ENCODE measurements at places on chromosomes 16 and 17.

DNA sequence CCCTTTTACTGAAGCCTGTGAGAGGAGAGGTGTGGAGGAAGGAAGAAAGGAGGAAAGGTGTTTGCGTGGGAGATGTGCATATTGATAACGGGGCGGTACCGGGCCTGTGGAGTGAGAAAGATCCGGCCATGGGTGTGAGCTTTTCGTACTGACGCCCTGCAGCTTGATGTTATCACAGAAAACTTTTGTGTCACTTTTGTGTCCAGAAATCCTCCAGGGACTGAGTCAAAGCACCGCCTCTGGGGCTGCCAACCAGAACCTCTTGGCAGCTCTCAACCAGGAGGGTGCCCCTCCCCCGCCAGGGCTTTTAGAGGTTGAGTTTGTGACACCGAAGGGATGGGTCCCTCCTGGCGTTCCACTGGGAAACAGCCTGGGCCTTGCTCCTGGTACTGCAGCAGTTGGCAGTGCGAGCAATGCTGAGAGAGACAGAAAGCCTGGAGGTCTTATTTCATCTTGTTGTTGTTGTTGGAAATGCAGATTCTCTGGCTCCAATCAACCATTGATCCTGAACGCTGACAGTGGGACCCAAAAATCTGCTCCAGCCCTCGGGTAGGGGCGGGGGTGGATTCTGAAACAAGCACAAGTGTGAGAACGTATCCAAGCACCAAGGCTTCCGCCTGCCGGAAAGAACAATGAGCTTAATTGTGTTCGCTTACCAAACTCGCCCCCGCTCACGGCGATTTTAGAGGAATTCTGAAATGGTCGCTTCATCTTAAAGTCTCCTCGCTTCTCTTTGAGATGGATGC is 65.0 kb downstream of the CRISPLD2 start:
- peak; percentile 62 for DNase-seq

DNA sequence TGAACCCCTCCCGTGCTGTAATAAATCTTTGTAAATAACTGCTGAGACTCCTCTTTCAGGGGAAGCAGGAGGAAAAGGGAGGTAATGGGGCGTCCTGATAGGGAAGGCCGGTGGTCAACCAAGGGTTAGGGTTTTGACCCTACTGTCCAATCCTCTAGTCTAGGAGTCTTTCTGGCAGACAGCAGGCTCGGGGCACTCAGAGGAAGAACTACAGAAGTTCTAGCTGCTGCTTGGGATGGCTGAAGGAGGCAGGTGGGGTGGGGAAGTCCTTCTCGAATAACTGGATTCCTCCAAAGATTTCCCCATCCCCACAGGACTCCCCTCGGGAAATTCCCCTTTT is 387 bp upstream of the STARD3 start:
- no peak for DNase-seq

DNA sequence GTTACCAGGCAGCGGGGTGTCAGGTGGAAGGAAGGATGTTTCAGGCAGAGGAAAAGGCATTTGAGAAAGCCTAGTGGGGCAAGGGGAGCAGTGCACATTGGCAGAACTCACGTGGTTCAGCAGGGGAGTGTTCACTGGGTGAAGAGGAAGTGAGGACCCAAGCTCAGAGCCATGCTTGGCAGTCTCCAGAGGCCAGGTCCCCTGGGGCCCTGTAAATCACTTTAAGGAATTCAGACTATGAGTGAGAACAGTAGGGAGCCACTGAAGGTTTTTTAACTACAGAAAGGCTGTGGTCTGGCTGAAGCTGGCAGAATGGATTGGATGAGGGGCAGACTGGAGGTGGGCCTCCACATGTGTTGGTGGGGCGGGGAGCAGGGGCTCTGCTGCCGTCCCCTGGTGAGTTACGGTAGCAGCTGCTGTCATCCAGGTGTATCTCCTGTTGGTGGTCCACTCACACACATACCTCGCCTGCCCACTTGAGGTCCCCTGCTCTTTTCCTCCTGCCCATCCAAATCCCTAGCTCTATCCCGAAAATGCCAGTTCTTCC is 5.1 kb downstream of the CLEC16A start:
- peak; percentile 63 for DNase-seq

DNA sequence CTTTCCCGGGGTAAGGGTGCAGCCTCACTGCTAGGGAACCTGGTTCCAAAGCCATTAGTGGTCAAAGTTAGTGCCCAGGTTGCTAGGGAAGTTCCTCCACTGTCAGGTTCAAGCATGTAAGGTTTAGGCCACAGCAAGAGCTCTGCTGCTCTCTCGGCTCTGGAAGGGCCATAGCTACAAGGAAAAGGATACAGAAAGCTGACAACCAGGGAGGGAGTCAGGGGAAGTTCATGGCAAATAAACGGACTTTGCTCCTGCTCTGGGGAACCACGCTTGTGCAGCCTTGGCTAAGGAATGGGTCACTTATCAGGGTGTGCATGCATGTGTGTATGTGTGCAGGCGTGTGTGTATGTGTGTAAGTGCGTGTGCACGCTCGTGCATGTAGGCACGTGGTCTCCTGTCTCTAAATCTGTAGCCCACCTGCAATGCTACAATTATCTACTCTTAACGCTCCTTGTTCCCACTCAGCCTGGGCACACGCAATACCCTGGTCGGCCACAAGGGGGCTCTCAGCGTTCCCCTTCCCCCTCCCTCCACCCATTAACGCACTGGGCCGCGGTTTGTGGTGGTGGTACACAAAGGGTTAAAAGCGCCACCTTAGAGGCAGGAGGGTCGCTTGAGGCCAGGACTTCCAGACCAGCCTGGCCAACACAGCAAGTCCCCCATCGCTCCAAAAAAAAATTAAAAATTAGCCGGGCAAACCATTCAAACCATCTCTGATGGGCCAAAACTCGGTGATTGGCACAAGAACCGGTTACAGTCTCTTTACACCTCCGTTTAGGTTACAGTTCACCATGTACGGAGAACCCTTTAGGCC is 48.4 kb upstream of the KDM8 start:
- peak; percentile 95 for DNase-seq

DNA sequence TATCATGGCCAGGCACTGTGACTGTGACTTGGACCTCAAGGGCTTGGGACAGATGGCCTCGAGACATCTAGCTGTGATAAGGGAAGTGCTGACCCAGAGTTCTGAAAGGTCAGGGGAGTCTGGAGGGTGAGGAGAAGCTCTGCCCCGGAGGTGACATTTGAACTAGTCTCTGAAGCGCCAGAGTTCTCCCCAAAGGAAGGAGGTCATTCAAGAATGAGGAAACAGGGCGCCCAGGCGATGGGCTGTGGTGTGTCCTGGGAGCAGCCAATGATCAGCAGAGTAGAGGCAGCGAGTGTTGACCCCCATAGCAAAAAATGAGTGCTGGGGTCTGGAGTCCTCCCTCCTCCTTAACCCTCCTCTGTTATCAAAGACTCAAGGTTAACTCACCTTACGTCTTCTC is 4.9 kb downstream of the STARD3 start:
- no peak for DNase-seq

- no peak for DNase-seq
Observed at GRCh38 chr16:23673971-23674614, 4.6 kb upstream of the PLK1 start.

GRCh38 chr16:47519996-47520679 is 59.0 kb downstream of the PHKB start:
- DNase-seq = no peak

- DNase-seq = no peak
Observed at GRCh38 chr16:1666316-1666715, 11.8 kb upstream of the JPT2 start.

GRCh38 chr17:82839617-82840292 is at the start of gene ZNF750:
ZNF750 (minus strand) TSS chr17:82840022; CDS start chr17:82832454, 7,568 bp downstream.
- DNase-seq = no peak

DNA sequence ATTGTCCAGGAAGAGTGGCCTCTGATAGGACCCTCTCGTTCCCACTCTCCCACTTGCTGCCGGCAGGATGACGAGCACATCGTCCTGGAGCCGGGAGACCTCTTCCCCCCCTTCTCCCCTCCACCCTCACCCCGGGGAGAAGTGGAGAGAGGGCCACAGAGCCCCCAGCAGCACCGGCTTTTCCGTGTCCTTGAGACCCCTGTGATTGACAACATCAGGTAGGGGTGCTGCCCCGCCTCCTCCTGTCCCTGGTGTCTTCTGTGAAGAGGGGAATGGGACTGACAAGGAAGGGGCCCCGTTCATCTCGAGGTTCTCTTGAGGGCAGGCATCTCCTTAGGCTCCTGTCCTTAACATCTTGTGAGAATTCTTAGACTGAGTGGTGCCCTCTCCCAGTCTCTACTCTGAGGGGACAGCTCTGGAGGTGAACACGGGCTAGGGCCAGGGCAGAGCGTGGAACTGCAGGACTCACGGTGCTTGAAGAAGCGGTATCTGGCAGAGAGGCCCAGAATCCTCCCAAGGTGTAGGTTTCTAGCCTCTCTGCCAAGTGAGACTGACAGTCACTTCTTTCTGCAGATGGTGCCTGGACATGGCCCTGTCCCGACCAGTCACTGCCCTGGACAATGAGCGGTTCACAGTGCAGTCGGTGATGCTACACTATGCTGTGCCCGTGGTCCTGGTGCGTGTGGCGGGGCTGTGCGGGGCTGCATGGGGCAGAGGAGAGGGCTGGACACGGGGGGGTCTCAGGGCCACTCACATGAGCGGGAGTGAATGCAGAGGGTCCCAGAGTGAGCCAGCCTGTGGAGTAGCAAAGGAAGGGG is 26.4 kb downstream of the CASKIN2 start:
- DNase-seq = no peak

DNA sequence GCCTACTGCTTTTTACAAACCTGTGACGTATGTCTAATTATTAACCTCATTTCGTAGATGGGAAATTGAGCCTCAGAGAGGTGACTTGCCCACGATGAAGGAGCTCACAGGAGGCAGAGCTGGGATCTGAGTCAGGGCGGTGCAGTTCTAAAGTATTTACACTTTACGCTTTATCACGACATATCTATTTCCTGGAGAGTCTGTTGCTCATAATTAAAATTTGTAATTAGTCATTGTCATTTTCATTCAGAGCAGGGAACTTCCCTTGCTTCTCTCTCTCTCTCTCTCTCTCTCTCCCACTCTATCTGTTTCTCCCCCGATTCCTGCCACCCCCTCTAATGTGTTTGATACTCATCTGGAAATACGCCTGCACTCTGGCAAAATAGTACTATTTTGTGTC is 5.9 kb downstream of the SLC5A11 start:
- DNase-seq = no peak

GRCh38 chr16:30187971-30188561 is 4.7 kb downstream of the CORO1A start:
- peak; percentile 45 for DNase-seq

- DNase-seq = no peak
Observed at GRCh38 chr17:19372439-19372838, 5.9 kb upstream of the MAPK7 start.

GRCh38 chr17:51799240-51799639 is 359.3 kb downstream of the CA10 start:
- DNase-seq = no peak

DNA sequence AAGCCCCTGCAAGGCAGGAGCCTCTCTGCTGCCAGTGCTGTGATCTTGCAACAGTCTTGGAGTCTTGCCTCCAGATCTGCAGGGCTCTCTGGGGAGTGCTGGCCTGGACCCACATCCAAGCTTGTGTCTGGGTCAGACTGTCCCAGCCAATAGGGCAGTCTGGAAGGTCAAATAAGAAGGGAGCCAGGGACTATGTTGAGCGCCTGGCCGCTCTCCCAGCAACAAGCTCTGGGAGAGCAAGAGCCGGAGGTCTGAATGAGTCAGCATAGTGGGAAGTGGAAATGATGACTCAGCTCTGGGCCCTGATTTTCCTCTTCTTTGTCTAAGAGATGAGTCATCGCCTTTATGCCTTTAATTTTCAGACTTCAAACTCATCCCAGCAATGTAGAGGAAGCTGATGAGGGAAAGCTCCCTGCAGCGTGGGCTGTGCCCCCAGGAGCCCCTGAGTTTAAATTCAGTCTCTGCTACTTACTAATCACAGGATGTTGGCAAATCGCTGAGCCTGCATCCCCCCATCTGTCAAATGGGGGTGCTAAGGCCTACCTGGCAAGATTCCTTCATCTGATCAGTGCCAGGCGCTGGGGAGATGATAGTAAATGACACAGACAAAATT is 43.6 kb upstream of the HAPSTR1 start:
- peak; percentile 73 for DNase-seq

DNA sequence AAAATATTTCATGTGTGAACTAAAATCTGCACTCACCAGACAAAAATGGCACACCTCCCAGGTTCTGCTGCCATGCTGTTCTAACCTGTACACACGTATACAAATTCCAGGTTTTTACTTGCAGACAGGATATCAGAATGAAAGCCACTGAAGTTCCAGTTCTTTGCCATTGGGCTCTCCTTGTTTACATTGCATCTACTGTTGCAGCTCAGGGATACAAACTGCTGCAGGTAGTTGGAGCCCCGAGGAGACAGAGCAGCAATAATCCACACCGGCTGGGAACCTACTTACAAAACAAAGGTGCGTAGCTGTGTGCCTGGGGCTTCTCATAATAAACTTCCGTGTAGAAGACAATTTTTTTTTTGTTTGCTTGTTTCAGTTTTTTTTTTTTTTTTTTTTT is 59.6 kb downstream of the HAPSTR1 start:
- DNase-seq = no peak

DNA sequence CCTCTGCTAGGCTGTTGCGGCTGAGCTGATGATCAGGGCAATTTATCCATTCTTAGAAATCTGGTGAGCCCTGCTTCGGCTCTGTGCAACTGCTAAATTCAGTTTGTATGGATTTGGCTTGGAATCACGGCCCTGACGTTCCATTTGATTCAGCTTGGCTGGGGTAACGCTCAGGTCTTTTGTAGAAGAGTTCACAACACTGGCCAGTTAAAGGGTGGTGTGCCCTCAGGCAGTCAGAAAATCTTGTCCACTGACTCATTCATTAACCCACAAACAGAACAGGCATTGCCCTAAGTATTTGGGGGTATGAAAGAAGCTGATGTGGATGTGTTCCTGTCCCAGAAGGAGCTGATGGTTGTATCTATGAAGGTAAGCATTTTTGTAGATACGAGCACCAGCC is 53.9 kb downstream of the GNAO1 start:
- DNase-seq = no peak

DNA sequence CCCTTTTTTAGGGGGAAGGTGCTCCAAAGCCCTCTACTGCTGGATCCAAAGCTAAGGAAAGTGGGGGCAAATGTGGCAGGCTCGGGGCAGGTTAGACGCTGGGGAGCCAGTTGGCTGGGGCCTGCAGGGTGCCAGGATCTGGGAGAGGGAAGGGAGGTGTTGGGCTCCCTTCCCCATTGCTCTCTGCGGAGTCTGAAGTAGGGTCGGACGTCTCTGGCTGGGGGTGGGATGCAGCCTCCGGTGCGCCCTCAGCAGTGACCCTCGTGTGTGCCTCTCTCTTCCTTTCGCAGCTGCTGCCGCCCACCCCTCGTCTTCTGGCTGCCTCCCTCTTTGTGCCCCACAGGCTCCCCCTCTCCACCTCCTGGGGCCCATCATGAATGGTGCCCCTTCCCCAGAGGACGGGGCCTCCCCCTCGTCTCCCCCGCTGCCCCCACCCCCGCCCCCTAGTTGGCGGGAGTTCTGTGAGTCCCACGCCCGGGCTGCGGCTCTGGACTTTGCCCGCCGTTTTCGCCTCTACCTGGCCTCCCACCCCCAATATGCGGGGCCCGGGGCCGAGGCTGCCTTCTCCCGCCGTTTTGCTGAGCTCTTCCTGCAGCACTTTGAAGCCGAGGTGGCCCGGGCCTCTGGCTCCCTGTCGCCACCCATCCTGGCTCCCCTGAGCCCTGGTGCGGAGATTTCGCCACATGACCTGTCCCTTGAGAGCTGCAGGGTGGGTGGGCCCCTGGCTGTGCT is 2.2 kb downstream of the SH2B1 start:
- DNase-seq = no peak

All from H1 (cell line).